ENCODE measurements at places on chromosomes 3 and 15.

DNA sequence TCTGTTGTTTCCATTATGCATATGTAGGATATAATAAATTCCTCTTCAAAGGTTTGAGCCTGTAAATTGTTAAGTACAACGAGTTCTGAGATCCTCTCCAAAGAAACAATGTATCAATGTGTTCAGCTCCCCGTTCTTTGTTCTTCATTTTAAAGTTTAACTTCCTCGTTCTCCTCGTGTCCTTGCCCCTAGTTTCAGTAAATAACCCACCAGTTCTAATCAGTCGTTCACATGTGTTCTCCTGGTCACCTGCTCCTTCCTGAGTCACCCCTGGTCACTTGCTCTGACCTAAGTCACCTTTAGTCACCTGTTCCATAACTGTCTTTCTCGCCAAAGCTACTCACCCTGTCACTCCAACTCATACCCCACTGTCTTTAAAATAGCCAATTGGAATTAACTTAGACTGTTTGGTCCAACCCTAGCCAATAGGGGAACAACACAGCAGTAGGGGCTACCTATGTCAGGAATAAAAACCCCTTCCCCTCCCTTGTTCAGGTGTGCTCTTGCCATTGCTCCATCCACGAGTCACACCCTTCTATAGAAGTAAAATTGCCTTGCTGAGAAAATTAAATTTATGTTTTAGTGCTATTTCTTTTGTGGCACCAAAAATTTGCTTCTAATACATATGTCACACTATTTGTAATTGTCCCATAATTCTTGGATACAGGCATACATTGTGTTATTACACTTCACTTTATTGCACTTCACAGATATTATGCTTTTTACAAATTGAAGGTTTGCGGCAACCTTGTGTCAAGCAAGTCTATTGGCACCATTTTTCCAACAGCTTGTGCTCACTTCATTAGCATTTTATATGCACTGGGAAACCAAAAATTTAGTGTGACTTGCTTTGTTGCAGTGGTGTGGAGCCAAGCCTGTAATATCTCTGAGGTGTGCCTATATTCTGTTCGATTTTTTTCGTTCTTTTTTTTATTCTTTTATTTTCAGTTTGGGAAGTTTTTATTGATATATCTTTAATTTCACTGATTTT is 15.3 kb upstream of the MCF2L2 start:
- DNase-seq, result no peak

DNA sequence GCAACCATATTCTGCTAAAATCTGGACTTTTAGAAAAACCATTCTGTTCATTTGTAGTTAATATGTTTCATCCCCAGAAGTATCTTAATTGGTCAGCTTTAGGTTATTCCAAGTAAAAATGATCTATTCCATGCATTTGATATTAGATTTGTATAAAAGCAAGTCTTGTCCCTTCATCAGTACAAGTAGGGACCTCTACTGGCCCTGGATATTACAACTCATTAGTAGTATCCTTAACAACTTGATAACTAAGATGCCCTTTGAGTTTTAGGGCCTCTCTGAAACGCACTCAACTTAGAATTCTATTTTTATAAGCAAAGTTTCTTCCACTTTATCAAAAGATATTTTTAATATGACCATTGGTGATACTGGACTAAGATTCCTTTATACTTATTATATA is 25.3 kb upstream of the SELENOT start:
- no peak for DNase-seq

DNA sequence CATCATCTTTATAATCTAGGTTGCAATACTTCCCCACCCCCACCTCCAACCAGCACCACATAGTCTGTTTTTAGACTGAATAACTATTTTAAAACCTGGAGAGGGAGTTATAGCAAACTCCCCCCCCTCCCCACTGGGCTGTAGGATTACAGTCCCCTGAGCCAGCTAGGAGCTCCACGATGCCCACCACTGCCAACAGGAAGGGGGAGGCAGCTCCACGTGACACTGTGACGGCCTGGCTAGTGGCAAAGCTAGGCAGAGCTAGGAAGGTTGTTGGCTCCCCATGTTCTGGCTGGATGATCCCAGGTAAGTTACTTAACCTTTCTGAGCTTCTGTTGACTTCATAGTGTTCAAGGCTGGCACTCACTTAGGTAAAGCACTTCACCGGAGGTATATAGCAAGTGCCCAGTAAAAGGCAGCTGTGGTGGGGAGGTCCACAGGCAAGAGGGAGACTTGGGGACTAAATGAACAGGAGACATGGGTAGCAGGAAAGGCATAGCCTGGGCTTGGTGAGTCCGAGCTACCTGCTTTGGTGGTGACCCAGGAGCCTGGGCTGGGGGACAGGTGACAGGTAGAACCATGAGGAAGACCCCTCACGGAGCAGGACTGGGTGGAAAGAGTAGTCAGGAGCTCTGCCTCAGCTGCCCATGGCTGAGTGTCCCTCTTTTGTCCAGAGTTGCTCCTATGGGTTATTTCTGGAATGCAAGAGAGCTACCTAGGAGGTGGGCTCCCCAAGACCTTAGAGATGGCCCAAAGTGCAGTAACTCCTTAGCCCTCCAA is 4.0 kb upstream of the TBC1D21 start:
- DNase-seq, result no peak

DNA sequence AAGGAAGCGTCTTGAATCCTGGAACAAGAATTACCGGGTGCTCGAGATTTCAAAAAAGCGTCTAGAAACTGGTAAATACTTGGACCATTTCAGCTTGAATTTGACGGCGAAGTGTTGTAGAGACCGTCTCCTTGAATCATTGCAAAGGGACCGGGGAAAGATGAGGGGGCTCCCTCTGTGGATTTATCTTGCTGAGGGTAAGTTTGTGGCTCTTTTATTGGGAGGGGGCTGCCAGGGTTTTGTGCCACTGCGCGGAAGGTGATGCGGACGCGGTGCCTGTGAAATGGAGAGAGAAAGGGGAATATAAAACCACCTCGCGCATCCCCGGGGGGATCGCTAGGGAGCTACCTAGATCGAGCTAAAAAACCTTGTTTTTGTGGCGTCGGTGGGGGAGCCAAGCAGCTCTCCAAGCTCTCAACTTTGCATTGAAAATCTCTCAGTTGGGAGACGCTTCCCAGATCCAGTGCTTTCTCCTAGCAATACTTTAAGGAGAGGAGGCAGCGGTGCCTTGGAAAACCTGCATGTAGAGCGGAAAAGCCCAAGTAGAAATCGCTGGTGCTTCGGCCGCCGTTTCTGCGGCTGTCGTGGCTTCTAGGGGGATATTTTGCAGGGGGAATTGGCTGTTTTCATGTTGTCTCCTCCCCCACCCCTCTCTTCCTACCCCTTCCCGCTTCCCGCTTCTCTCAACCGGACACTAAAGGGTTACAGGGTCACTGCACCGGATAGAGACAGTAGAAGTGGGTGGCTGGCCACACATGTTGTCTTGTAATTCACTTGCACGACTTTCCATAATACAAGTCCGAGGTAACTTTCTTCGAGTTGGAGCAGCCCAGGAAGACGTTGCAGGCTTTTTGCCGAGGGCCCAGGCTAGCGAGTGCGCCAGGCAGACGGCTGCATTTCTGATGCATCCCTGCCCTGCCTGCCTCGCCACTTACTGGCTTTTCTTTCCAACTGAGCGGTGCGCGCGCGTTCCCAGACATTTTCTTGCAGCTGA is 187.6 kb downstream of the NLGN1 start:
- DNase-seq, result no peak

DNA sequence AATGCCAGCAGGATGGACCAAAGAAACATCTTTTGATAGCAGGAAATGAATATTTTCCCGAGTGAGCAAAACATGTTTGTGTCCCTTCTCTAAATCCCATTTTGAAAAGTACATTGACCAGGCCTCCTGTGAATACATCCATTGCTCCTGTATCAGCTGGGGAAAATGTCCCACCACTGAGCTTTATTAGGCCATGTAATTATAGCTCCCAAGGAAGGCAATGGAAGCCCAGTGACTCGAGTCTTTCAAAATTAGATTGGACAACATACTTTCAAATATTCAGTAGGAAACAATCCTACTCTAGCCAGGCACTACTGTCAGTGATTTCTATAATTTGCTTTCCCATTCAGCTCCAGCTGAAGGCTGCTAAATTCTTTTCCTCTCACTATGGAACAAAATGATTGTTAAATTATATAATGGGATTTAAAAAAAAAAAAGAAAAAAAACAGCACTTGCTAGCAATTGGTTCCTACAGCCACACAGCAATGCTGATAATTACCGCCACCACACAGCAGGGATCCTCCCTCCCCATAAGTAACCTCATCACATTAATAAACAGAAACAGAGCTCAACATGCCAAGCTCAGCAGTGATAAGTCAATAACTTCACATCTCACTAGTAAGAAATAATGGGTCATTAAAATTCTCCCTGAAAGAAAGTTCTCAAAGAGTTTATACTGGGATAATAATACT is 172.4 kb upstream of the SLC2A2 start:
- no peak for DNase-seq

- no peak for DNase-seq
These were observed 16.0 kb upstream of the PSMD6 start for GRCh38 chr3:64039332-64039731.

DNA sequence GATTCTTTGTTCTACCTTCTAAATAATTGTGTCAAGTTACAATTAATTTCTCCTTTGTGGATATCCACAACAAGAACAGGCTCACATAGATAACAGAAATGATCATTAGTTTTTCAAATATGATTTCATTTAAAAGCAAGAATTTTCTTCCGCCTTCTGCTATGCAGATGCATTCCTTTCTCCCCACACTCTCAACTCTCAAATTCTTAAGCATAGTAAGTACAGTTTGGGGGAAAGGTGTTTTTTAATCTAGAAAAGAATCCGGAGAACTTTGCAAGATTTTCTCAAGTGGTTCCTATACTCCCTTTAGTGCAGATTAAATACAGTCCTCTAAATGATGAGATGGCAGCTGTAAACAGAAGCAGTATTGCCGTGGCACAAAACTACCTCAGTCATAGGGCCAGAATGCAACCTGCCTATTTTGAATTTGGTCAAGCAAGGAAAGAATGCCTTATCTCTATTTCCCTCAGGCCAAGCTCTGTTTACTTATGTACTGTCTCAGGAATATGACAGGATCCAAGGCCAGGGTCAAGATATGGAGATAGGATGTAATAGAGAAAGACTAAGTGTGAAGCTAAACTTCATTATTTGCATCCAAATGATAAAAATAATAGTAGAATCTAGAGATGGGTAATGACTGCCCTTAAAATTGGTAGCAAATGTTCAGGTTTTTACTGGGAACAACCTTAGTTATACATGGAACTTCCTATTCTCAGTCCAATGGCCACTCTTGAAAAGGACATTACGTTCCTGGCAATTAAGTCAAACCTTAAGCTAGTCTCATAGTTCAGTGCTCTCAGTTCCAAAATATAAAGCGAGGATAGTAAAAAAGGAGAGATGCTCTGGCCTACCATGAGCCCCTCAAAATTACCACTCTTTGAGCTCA is 77.3 kb upstream of the PHLDB2 start:
- no peak for DNase-seq

DNA sequence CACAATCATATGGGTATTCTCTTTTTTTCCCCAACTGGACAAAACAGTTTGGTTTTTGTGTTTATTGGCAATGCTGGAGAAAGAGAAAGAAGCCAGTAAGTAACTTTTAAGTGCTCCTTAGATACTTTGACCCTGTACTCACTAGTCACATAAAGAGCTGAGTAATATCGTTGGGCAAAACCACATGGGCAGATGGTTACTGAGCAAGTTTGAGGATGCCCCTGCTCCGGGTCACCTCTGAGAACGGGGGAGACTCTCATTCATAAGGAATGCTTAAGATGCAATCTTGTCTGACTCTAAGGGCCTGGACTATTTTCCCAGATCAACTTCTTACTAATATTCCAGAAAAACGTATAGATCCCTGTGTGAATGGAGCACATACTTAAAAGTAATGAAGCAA is 106.4 kb upstream of the SLC2A2 start:
- DNase-seq, result no peak

DNA sequence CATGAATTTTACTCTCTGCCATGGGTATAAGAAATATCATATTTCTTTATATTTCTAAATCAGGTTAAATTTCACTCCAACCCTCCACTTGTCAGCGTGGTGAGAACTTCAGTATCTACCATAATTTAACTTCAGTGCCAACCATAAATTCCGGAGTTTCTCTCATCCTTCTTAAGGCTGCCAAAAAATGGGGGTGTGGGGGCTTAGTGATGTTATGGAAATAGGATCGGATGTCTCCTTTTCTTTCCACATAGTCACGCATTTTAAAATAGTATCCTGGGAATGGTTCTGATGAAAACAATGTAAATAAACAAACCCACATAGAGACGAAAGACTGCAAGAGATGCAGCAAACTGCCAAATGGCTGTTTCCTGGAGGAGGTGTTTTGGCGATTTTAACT is 12.9 kb upstream of the FAM3D start:
- DNase-seq, result no peak

DNA sequence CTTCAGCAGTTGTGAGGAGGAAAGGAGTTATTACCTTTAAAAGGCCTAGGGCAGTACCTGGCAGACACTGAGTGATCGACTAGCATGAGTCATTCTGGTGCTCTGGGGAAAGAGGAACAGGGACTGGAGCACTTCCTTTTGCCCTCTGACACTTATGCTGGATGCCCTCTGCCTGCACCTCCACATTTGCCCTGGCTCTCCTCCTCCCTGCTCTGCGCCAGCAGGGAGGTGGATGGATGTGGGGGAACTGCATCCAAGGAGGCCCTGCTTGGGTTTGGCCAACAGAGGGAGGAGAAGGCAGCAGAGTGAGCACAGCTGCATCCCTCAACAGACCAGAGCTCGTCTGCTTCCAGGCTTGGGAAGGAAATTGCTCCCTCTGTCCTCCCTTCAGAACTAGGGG is 75.0 kb downstream of the SEMA5B start:
- no peak for DNase-seq

DNA sequence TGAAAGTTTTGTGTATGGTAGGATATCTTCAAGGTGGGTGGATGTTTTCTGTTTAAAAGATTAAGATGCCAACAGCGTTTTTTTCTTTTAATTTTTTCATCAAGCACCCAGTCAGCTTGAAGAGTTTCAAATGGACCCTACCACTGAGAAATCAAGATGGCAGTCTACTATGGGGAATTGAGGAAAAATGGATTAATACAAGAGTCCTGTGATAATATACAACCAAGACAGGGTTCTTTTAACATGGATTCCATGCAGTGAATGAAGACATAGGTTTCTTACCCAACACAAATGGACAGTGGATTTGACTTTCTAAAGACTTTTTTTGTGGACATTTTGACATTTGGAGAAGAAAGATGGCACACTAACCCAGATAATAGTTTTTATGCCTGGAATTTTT is 2.5 kb upstream of the CHD2 start:
- no peak for DNase-seq

DNA sequence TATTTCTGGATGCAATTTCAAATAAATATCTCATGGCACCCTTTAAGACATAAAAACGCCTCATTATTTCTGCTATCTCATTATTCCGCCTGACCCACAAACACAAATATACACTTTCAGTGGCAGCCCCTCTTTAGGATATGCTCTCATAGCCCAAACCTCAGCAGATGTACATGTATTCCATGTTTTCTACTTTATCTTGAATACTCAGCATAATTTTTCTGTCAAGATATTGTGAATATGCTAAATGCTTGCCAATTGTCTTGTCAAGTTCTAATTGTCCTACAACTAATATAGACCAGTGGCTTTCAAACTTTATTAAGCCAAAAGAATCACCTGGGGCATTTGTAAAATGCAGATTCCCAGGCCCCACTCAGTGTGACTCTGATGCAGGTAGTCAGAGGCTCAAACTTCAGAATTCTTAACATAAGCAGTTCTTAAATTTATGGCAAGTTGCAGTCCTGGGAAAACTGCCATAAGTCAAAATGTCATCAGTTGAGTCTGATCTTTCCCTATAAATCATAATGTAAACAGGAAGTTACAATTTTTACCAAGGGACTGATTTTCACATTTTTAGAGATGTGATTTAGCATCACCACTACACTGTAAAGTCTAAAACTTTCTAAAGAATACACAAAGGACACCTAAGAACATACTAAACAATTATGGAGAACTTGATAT is 135.1 kb downstream of the TBL1XR1 start:
- DNase-seq, result no peak

Measured in omental fat pad (tissue), 4 donors.